Panc1 (cell line): ENCODE measurements at places on chromosomes 1 and 21.

GRCh38 chr1:119737040-119737682 lies 25.4 kb downstream of the PHGDH start:
- no peak for DNase-seq

- DNase-seq: no peak
Measured at GRCh38 chr21:45323487-45324311, 36.0 kb upstream of the POFUT2 start.

- DNase-seq: no peak
Measured at GRCh38 chr1:79325705-79326104, 319.2 kb upstream of the ADGRL4 start.

DNA sequence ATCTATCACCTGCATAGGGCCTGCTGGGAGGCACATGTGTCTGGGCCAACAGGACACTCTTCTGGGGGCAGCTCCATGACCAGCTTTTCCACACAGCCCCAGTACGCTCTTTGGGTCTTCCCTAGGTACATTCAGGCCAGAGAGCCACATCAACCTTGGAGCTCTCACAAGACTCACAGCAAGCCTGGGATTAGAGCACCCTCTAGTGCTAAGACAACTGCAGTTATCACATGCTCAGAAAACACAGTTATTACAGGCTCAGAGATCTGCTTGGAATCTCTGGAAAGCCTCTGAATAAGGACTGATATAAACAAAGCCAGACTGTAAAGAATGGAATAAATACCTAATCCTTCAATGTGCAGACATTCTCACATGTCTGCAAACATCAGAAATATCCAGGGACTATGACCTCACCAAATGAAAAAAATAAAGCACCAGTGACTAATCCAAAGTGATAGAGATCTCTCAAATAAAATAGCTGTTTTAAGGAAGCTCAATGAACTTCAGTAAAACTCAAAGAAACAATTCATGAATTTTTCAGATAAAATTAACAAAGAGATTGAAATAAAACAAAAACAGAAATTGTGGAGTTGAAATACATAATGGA lies 563.9 kb upstream of the NR5A2 start:
- no peak for DNase-seq

- DNase-seq: no peak
Measured at GRCh38 chr1:25066256-25066655, 136.2 kb upstream of the RUNX3 start.

DNA sequence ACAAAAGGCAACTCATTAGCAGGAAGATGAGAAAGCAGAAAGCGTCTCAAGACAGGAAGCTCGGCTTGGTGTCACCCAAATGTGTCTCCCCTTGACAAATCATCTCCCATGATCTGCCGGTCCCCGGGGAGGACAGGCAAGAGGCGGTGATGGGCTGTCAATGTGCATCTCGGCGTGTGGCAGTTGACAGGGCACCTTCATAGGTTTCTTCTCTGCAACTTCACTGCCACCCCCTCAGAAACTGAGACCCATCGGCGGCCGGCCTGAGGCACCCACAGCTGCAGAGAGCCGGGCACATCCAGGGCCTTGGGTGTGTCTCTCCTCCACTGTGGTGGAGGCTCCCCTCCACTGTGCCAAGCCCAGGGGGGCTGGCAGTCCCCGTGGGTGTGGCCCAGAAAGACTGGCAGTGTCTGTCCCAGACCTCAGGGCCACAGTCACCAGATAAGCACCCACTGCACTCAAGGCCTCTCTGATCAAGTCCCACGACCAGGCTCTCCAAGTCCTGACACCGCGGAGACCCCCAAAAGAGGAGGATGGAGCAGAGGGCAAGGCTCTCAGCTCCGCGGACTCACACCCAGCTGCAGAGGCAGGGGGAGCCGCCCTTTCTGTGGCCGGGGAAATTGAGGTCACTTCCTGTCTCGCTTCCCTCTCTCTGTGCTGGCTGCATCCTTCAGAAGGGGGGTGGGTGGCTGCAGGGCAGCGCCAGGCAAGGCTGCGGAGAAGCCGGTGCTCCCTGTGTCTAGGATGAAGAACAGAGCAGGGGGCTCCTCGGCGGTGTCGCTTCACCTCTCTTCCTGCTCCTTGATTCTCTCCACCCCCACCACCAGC lies 39.6 kb upstream of the LBR start:
- DNase-seq: no peak

GRCh38 chr1:182253319-182253860 lies 138.2 kb downstream of the GLUL start:
- DNase-seq: no peak
